ENCODE measurements at places on chromosomes 6 and 20.

GRCh38 chr6:135496800-135497411 is 634 bp downstream of the AHI1 start:
- no peak for DNase-seq

GRCh38 chr6:113585246-113585645 is 271.9 kb upstream of the MARCKS start:
- no peak for DNase-seq

GRCh38 chr6:32081168-32081990 is 27.8 kb downstream of the TNXB start:
- DNase-seq, result no peak

DNA sequence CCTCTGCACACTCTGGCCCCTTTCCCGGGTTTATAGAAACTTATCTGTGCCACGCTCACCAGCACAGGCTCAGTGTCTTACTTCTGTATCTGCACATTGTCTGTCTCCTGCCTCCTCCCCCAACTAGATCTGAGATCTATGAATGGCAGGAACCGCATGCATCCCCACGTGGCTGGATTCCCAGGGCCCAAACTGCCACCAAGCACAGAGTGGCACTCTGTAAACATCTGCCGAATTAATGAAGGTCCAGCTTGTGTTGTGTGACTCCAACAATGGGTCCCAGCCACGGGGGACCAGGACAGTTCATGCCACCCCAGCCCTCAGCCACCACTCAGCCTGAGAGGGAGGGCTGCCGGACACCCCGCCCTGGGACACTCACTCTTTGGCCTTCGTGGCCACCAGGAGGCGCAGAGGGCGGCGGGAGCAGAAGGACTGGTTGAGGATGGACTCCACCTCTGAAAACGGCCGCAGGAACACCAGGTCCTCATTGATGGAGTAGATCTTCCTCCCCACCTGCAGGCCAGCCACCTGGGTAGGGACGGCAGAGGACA is 171.1 kb downstream of the PREX1 start:
- no peak for DNase-seq

GRCh38 chr20:38771621-38772020 is 23.4 kb downstream of the ACTR5 start:
- no peak for DNase-seq

Data from activated T-cell treated with anti-CD3 and anti-CD28 coated beads for 4 hours (primary cell).